Naive thymus-derived CD4-positive, alpha-beta T cell (primary cell): ENCODE measurements at places on chromosomes 1 and 21. TPM values are rescaled to one million over a fixed set of nuclear protein-coding genes. Genes with fewer than 3 reads are reported as not detected.

Gene CFHR3
- total RNA-seq: not detected

GRCh38 chr1:41420860-41421259, 59.6 kb downstream of the FOXO6 start:
- DNase-seq: no peak

GRCh38 chr1:14614341-14614740, 15.9 kb downstream of the KAZN start:
- no peak for DNase-seq

Gene PAX7
- not detected in 2 replicates for total RNA-seq

Gene S100A7A
- total RNA-seq: not detected in 2 replicates

GRCh38 chr1:145884675-145885074, 991 bp downstream of the ANKRD35 start:
- DNase-seq: no peak

Gene SAMD13
- 0.51 TPM for total RNA-seq

- no peak for DNase-seq
Measured at GRCh38 chr1:60571811-60572210, 498.2 kb upstream of the C1orf87 start.

Gene KIF14
- total RNA-seq: 0.42 TPM

GRCh38 chr1:55861676-55862340, 646.6 kb upstream of the USP24 start:
- no peak for DNase-seq

Gene DPH2
- total RNA-seq: 33.2 TPM

Gene KRTAP21-2
- not detected for total RNA-seq

Gene CELA2A
- total RNA-seq: not detected

GRCh38 chr1:118099686-118100085, 85.3 kb downstream of the SPAG17 start:
- no peak for DNase-seq

Gene LEPR
- 1.2 TPM for total RNA-seq

DNA sequence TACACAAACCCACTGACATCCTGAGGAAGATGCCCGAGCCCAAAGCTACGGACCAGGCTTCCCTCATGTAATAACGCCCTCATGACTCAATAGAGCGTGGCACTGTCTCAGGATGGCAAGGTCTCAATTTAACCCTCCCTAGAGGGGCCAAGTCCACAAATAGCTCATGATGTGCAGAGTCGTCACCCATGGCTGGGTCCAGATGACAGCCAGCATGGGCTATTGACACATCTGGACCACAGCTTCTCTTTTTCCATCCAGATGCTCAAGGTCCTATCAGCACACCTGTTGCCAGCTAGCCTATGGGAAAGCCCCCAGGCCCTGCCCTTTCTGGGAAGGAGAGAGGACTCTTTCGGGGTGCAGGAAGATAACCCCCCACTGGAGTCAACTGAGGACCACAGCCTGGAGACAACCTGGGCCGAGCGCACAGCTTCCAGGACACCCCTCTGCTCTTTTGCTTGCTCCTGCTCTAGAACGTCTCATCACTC, 2.8 kb downstream of the LAPTM5 start:
- DNase-seq: no peak

Gene DESI2
- total RNA-seq: 17.6 TPM

GRCh38 chr1:153880962-153881361, 41.8 kb downstream of the GATAD2B start:
- DNase-seq: peak; percentile 19

Gene SPATA21
- not detected for total RNA-seq

Gene TCHHL1
- total RNA-seq: not detected

Gene SLC16A4
- 0.51 TPM for total RNA-seq

Gene UMODL1
- not detected in 2 replicates for total RNA-seq

Gene TGFBR3
- 10.1 TPM for total RNA-seq

DNA sequence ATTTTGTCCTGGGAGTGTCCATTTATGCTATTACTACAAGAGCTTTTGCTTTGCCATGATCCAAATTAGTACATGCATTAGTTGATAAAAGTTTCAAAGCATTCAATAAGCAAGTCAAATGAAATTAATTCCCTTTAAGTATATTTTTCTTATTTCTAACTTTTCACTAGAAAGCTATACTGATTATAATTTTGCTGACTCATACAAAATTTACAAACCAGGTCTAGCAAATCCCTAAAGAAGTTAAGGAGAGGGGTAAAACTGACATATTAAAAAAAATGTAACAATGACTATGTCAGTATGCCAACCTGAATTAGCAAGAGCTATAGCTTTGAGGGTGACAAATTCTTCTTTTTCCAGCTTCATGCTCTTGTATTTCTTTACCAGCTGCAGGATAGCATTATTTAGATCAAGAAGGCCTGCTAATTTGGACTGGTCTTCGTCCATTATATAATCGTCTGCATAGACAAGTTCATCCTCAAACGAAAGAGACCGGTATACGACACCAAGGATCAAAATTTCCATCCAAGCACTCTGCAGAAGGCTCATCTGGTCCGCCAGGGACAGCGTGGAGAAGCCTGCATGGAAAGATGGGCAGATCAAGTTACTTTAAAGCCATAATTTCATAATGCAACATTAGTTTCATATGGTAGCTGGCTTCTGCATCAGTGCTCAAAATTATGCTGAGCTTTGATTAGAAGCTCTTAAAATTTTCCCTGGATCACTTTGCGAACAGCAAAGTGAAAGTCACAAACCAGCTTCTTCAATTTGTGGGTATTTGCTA, 95.8 kb upstream of the USH2A start:
- DNase-seq: no peak

DNA sequence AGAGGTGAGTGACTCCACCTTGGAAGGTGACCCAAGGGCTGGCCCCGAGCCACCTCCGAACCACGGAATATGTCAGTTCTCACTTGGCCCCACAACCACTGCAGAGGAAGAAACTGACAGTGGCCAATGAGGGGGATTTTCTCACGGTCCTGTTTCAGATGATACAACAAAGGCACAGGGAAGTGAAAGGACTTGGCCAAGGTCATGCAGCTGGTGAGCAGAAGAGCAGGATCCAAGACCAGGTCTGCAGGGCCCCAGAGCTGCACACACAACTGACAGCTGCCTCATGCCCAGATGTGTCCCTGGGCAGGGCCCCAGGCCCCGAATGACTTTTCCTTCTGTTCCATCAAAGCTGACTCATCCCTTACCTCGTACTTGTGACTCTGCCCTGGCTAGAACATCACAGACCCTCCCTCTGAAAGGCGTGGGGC, 25.8 kb upstream of the EVA1B start:
- DNase-seq: no peak
